ENCODE measurements at places on chromosomes 5 and 9.
A peak's percentile ranks its signal among the peaks of the same experiment; 100 is the strongest.

- no peak for DNase-seq
Measured at GRCh38 chr5:35626108-35626507, 8.4 kb downstream of the SPEF2 start.

DNA sequence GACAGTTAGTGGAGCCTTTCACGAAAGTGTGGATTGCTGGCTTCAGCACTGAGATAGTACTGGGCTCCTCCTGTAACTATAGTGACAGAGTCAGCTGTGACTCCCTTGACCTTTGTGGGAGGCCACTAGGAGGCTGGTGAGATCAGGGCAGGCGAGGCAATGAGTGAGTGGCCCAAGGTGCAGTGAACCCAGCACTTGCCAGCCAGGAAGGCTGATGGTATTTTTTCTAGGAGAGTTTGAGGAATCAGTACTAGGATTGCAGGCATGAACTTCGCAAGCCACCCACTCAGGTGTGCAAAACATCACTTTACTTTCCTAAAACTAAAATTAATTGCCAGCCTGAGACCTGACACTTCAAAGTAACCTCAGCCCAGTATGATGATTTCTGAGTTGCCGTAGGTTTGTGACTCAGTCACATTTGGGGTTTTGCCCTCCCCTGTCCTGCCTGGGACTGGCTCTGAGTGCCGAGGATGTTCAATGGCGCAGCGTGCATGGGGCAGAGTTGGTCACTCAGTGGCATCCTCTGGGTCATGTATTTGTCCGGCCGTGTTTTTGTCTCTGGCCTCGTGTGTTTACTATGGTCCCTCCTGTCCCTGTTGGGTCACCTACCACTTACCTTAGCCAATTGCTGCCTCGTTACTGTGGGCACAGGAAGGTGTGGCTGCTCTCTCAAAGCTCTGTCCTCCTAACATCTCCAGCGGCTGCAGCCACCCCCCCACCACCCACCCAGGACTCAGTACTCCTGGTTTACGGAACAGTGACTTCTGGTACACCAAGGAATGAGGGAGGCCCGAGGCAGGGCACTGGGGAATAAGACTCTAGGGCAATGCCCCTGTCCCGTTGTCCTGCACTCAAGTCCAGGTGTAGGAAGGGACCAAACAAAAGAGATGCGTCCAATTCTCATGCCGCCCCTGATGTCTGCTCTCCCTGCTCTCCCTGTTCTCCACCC, 67.2 kb downstream of the IL31RA start:
- no peak for DNase-seq

DNA sequence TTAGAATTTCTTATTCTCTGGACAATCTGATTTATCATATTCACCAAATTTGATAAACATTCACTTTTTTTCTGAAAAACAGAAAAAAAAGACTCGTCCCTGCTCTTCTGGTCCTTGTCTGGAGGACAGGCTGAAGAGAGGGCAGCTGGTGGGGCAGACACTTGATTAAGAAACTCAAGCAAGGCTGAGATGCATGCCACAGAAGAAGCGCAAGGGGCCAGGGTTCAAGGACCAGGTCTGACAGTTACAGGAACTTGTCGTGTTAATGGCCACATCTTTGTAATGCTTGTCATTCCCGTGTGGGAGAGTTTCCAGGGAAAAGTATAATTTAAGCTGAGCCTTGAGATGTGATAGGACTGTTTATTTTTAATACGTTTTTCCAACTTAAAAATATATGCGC, 40.6 kb upstream of the SHB start:
- no peak for DNase-seq

DNA sequence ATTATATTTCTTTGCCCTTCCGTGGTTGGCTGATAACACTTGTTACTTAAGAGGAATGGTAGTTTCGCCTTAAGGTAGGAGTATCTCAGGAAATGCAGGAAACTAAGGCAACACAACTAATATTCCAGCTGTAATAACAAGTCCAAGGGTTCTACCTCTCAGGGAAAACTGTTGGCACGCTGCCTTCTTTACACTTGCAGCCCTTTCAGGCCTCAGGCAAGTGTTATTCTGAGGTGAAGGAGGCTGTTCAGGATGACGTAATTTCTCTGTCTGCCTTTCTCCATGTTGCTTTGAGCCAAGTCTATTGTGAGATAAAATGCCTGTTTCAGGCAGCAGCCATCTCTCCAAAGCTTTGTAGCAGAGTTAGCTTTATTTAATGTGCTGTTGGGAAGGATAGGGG, 38.0 kb downstream of the VCAN start:
- no peak for DNase-seq

- no peak for DNase-seq
Measured at GRCh38 chr5:127988146-127988760, 95.3 kb upstream of the SLC12A2 start.

GRCh38 chr5:64612344-64612961, 77.8 kb upstream of the SHISAL2B start:
- DNase-seq, result no peak

GRCh38 chr5:154884424-154884823, 26.0 kb downstream of the CNOT8 start:
- no peak for DNase-seq

DNA sequence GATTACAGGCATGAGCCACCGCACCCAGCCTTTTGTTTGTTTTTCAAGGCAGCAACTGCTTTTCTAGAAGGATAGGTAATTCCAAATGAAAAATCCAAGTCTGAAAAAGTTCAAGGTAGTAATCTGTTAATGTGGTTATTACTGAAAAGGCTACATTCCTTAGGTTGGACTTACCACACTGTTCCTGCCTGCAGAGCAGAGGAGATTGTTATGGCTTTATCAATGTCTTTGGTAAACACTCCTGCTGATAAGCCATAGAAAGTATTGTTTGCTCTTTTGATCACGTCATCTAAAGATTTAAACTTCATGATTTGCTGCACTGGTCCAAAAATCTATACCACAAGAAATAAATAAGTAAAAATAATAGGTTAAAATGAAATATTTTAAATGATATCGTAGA, 43.4 kb downstream of the ALDH1A1 start:
- DNase-seq, result no peak

- no peak for DNase-seq
Measured at GRCh38 chr9:36802201-36802920, 229.7 kb downstream of the MELK start.

DNA sequence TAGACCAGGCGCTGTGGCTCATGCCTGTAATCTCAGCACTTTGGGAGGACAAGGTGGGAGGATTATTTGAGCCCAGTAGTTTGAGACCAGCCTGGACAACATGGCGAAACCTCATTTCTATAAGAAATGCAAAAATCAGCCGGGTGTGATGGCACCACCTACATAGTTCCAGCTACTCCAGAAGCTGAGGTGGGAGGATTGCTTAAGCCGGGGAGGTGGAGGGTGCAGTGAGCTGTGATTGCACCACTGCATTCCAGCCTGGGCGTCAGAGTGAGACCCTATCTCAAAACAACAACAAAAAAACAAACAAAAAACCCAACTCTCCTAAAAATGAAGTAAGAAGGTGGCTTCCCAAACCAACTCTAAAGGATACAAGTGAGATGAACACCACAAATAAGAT, 23.0 kb downstream of the IARS1 start:
- DNase-seq, result no peak

- no peak for DNase-seq
Measured at GRCh38 chr9:78118742-78119473, 87.3 kb upstream of the GNAQ start.

DNA sequence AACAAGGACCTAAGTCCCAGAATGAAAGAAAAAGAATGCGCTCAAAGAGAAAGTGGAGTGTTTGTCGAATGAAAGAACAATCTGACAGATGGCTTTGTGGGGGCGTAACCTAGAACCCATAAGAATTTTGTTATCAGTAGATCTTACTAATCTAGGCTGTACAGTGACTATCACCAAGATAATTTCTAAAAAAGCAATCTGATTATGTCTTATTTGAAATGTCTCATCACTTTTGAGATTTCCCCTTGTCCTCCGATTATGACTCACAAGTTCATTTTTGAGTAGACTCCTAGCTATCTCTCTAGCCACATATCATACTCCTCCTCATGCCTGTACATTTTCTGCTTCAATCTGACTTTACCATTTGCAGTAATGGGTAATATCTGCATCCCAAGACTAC, 135.6 kb upstream of the SMARCA2 start:
- no peak for DNase-seq

DNA sequence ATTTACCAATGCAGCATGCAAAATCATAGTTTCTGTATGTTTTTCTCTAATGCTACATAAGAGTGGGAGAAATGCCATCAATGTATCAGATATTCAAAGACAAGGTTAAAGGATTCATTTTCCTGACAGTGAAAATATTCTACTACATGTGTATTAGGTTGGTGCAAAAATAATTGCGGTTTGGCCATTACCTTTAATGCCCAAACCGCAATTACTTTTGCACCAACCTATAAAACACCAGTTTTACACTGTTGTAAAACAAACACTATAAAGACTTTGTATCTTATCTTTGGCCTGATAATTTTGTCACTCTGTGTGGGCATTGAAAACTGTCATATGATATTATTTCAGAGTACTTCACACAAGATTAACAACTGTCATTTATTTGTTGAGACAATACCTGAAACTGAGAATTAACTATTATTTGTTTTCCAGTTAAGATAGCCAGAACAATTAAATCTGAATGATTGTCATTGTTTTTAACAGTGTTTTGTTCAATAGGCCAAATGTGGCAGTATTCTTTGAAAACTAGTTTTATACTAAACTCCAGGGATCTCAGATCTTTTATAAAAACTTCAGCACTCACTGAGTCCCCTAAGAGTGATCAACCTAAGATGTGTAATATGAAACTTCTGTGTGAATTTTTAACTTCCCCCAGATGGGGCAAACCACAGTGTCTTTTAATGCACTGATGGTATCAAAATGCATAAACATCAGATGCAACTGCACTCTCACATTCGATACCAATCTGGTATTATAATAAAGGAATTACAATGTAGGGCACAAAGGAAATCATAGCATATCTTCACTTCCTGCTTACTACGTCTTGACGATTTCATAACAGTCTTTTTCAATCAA, 53.8 kb upstream of the FBN2 start:
- no peak for DNase-seq

- DNase-seq, result no peak
Measured at GRCh38 chr5:4294878-4295277, 699.2 kb downstream of the IRX1 start.

GRCh38 chr9:133977421-133978201, 14.5 kb downstream of the VAV2 start:
- DNase-seq, result no peak

DNA sequence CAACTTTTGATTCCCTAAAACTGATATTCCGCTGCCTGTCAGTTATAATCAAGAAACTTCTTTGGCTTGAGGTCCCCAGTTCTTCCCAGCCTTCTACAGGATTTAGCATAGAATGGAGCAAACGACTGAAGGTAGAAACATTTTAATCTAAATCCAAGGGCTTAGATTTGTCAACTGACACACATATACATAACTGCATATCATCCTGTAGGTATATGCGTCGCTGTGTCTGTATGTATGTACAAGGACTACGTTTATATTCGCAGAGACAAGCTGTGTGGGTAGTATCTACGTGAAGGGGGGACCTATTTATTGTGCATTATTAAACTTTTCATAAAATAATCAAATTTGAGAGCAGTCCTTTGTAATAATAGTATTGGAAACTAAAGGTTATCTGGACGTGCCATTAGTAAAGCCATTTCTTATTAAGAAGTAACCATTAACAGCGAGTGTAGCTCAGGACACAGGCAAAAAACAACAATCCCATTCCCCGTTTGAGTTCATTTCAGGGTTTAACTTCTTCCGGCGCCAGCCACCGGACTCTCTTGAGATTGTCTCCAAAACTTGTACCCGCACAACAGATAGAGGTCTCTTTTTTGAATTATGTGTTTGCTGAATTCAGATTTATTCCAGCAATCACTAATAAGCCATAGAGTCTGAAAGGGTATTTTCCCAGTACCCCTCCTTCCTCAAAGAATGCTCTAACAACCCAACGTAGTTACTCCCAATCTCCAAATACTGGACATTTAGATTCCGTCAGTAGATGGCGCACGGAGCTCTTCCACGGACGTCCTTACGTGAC, 2.1 kb upstream of the MLLT3 start:
- no peak for DNase-seq

- DNase-seq, result no peak
Measured at GRCh38 chr5:158910782-158911692, 188.7 kb downstream of the EBF1 start.

DNA sequence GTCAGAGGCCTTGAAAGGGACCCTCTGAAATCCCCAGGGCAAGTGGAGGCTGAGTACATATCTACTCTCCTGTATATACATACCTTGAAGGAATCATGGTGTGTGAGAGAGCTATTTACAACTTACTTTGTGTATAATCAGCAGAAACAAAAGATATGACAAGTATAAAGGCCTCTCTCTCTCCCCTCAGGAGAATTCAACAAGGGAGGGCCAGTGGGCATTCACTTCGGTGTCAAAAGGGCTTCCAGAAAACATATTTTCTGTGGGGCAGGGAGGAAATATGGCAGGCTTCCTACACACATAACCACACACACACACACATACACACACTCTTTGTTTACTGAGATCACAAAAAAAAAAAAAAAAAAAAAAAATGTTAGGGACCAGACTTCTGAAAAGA, 181.7 kb downstream of the BNC2 start:
- DNase-seq, result no peak

- no peak for DNase-seq
Measured at GRCh38 chr9:21889673-21890072, 87.2 kb downstream of the MTAP start.

- no peak for DNase-seq
Measured at GRCh38 chr5:51271261-51271660, 112.0 kb upstream of the ISL1 start.

DNA sequence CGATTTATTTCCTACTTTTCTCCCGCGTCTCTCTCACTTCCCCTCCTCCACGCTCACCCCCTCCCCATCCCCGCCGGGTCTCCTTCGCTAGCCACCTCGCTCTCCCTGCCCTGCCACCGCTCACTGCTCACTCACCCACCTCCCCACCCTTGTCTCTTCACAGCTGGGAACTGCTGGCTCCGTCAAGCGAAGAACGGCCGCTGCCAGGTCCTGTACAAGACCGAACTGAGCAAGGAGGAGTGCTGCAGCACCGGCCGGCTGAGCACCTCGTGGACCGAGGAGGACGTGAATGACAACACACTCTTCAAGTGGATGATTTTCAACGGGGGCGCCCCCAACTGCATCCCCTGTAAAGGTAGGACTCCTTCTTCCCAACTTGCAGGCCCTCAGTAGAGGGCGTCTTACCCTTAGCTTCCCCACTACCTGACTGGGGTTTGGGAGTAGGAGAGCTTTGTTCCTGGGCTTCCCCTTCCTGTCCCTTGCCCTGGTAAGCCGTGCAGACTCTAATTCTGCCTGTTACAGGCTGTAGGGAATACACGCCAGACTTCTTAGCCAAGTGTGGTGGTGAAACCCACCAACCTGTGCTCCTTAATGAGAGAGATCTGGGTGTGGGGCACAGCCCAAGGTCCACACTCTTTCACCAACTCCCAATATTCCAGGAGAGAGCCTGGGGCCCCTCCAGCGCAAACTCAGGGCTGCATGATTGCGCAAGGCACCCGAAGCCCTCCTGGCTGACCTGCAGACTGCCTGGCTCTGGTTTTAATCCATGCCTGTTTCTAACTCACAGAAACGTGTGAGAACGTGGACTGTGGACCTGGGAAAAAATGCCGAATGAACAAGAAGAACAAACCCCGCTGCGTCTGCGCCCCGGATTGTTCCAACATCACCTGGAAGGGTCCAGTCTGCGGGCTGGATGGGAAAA, 2.5 kb downstream of the FST start:
- peak; percentile 5 for DNase-seq

- no peak for DNase-seq
Measured at GRCh38 chr5:30103052-30103451, 1090.4 kb upstream of the CDH6 start.

- DNase-seq, result no peak
Measured at GRCh38 chr9:87884578-87885459, 2.1 kb downstream of the SPATA31E1 start.

GRCh38 chr5:83767409-83767992, 46.8 kb upstream of the HAPLN1 start:
- no peak for DNase-seq

All from stimulated activated CD8-positive, alpha-beta memory T cell treated with anti-CD3 and anti-CD28 coated beads, Interleukin-2, amount 100 ng/mL, for 48 hours (primary cell).